NCI-H69 (cell line): ENCODE measurements at places on chromosomes 3 and 15.

DNA sequence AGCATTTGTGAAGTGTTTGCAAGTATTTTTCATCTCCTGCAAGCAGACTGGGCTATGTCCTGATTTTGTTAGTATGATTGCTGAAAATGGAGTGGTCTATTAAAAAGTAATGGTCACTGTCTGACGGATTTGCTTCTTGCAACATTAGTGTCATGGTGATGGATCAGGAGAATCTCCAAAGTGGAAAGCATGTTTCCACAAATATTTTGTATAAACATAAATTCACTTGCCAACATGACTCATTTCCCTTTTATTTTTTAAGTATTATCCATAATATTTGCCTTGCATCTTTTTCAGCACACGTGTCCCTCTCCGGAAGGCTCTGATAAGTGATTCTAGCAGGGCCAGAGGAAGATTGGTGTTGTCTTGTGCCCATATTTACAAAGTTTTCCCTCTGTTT, 27.4 kb upstream of the CACNA2D3 start:
- no peak for DNase-seq

- no peak for DNase-seq
These were observed 75.9 kb downstream of the FLNB start for GRCh38 chr3:58084166-58084565.

GRCh38 chr15:40048211-40048792, 9.3 kb upstream of the SRP14 start:
- DNase-seq: no peak

DNA sequence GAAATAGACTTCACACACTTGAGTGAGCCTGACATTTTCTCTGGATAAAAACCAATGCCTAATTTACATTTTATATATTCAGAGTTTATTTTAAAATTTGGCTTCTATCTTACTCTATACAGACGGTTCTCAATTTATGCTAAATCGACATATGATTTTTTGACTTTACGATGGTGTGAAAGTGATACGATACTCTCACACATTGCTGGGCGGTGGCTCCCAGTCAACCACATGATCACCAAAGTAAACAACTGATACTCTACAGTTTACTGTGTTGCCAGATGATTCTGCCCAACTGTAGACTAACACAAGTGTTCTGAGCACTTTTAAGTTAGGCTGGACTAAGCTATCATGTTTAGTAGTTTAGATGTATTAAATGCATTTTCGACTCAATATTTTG, 25.1 kb upstream of the GADL1 start:
- DNase-seq: no peak

- DNase-seq: no peak
These were observed 192.2 kb upstream of the THRB start for GRCh38 chr3:24686808-24687207.

DNA sequence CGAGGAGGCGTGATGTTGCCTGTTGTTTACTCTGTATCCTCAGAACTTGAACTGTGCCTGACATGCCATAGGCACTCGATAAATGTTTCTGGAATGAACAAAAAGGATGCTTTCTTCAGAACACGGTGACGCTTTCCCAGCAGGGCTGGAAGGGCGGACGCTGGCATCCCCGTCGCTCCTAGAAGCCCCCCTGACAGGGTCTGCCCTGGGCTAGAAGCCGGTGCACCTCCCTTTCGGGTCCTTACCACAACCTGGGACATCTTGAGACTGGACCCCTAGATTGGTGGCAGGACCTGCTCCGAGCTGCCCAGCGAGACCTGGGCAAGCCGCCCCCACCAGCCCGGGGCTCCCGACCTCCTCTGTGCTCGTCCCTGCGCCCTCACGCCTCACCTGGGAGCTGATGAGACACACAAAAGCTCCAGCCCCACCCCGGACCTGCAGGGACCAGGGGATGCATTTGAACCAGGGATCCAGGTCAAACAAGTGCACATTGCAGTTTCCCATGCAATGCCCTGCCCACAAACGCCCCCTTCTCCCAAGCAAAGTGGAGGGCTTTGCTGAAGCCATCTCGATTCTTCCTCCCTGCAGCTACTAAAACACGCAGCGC, 131.2 kb upstream of the MEF2A start:
- no peak for DNase-seq

GRCh38 chr15:92384381-92384780, 9.3 kb upstream of the ST8SIA2 start:
- peak; percentile 10 for DNase-seq

- no peak for DNase-seq
These were observed 12.4 kb upstream of the ZNF770 start for GRCh38 chr15:35000511-35000910.

GRCh38 chr3:128471720-128472119, 5.0 kb upstream of the DNAJB8 start:
- DNase-seq: no peak

DNA sequence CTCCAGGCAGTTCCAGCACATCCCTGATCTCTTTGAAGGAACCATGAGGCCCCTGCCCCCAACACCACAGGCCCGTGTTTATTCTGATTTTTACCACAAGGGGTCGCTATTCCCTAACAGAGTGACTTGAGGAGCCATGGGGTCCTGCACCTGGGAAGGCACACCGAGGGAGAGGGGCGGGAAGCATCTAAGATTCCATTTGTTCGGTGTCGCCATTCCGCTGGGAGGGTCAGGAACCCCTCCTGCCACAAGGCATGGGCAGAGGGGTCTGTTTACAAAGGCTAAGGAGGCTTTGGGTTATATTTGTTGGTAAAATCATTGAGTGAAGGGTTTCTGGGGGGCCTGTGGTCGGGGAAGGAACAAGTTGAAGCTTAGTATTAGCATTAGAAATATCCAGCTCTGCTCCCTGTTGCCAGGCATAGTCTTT, 77.1 kb downstream of the WDR76 start:
- DNase-seq: peak; percentile 79

- no peak for DNase-seq
These were observed 77.6 kb upstream of the FRMD4B start for GRCh38 chr3:69463531-69463930.

DNA sequence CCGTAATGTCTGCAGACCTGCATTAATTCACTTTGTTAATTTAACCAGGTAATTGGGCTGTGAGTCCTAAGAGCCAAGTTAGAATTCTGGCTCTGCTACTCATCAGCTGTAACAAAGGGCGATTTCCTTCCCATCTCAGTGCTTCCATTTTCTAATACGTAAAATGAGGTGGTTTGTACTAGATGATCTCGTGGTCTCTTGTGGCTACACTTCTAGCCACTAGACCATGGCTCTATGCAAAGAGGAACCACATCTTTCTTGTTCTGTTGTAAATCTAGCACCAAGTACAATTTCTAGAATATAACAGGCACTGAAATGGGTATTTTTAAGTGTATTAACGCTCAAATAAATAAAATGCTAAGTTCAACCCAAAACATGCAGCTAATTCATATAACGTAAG, 174.4 kb upstream of the THBS1 start:
- DNase-seq: no peak

DNA sequence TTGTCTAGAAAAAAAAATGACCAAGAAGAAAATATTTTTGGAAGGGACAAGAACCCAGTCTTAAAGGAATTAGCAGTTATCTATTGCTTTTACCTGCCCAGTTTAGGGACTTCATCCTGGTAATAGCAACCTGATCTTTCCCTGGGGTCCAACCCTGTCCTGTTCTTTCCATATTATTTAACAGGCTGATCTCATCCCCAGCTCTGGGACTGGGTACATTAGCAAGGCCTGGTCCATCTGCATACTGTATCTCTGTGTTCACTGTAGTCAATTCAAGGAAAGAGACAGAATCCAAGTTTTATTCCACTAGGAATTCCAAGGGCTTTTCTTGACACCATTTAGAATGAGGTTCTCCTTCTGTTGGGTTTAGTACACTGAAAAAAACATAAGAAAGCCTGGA, 191.7 kb upstream of the GADL1 start:
- DNase-seq: peak; percentile 5

GRCh38 chr3:187327845-187328244, 36.3 kb upstream of the MASP1 start:
- no peak for DNase-seq

GRCh38 chr15:39508536-39508935, 72.3 kb upstream of the THBS1 start:
- DNase-seq: no peak

DNA sequence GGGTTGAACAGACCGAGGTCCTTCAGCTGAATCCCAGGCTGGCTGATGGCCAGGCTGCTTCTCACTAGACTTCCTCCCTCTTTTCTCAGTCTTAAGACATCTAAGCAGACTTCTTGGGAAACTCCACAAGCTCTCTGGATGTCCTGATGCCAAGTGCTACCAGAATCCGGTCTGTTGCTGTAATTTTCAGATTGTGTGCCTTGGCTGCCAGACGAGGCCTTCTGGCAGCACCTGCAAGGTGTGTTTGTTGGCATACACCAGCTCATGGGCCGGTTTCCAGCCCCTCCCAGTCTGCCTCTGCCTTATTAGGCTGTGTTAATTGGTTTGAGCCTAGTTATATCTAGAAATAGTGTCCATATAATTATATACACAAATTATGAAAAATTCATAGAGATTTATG, 120.6 kb downstream of the TNIK start:
- no peak for DNase-seq

GRCh38 chr3:159825216-159825854, 163.3 kb upstream of the IL12A start:
- DNase-seq: peak; percentile 80

DNA sequence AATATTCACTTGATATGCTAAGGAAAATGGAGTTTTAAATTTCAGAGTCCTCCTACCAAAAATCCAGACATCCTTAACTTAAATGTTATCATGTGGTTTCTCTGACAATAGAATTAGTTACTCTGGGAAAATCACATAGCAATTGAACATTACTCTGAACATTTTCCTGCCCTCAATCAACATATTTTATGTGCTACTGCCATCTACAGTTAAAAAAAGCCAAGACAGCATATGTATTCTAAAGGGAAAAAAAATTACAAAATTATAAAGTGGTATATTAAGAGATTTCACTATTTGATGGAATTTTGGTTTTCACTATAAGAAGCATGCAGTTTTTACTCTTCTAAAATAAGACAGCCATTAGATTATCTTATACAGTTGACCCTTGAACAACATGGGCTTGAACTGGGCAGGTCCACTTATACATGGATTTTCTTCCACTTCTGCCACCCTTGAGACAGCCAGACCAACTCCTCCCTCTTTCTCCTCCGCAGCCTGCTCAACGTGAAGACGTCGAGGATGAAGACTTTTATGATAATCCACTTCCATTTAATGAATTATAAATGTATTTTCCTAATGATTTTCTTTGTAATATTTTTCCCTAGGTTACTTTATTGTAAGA, 122.3 kb downstream of the ATP1B3 start:
- DNase-seq: peak; percentile 4

DNA sequence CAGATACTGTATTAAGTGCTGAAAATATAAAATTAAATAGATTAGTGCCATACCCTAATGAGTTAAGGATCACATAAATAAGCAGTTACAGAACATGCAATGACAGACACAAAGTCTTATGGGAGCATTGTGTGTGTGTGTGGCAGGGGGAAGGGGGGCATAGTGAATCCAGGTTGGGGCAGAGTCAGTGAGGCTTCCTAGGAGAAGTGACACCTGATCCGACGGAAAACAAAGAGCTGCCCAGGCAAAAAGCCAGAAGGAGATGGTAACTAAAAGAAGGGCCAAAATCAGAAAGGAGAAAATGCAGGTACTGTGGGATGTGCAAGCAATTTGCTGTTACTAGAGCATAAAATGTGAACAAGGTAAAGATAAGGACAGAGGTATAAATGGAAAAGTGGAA, 80.1 kb upstream of the CHRM5 start:
- DNase-seq: peak; percentile 69

DNA sequence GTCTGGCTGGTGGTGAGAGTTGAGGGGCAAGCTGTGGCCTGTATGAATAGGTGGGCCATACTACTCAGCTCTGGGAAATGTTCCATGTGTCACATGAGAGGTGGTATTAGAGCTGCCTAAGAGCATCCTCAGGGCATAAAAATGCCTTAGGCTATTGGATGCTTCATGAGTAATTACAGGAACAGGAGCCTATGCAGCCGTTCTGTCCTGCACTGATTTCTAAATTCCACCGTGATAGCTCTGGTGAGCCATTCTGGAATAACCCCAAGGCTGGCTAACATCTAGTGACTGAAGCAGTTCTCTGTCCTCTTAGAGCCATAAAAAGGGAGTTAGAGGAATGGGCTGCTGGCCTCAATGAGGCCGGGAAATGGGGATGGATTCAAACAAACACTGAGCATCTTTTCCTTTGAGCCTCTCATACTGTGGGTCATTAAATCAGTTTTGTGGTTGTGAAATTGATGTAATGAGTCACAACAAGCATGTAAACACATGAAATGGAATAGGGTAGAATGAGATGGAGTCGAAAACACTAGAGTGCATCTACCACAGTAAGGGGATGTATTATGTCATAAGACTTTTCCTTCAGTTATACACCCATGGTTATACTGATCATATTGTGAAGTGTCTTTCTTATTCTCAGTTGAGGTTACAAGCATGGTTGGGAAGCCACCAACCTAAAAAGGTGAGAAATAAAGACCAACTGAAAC, 41.0 kb downstream of the DGKG start:
- DNase-seq: no peak

DNA sequence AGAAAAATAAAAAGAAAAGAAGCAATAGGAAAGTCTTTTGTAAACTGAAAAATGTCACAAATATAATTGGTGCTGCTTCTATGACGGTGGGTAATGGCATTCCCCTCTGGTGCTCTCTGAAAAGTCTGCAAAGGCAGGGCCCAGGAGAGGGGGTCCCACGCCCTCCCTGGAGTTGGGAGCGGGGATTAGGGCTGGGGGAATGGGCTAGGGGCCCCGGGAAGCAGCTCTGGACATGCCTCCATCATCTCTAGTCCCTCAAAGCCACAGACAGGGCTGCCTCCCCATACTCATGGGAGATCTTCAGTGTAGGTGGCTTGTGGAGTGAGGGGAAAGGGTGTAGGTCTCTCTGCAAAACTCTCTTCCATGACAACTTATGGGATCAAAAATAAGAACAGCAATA, 7.8 kb upstream of the RHCG start:
- DNase-seq: no peak

DNA sequence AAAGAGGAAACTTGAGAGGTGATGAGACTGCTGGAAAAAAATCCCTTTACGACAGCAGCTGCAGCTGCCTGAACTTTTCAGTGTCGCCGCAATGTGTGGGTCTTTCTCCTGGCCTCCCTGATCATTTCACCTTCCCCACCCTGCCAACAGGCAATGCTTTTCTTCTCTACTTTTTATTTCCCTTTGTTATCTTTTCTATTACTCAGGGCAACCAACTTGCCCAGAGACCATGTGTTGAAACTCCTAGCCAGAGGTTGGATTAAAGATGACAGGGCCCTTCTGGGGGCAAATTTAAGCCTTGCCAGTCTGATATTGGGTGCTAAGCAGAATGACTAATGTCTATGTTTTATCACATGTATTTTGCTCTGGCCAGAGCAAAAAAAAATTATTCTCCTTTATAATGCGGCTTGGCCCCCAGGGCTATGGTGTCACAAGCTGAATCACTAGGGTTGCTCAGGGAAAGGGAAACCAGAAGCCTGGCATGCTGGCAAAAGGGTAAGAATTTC, 51.5 kb upstream of the CFAP20DC start:
- DNase-seq: no peak

- no peak for DNase-seq
These were observed 52.9 kb upstream of the WNT7A start for GRCh38 chr3:13932578-13933295.

- DNase-seq: no peak
These were observed 40.8 kb upstream of the MED12L start for GRCh38 chr3:151044706-151045105.
